ENCODE measurements at places on chromosomes 11 and 22. TPM values are rescaled to one million over a fixed set of nuclear protein-coding genes. Genes with fewer than 3 reads are reported as not detected.

GRCh38 chr11:1233351-1234053 is 10.6 kb downstream of the MUC5B start:
- peak; percentile 34 for DNase-seq

- DNase-seq, result no peak
Observed at GRCh38 chr11:78340530-78340929, 77.1 kb downstream of the GAB2 start.

DNA sequence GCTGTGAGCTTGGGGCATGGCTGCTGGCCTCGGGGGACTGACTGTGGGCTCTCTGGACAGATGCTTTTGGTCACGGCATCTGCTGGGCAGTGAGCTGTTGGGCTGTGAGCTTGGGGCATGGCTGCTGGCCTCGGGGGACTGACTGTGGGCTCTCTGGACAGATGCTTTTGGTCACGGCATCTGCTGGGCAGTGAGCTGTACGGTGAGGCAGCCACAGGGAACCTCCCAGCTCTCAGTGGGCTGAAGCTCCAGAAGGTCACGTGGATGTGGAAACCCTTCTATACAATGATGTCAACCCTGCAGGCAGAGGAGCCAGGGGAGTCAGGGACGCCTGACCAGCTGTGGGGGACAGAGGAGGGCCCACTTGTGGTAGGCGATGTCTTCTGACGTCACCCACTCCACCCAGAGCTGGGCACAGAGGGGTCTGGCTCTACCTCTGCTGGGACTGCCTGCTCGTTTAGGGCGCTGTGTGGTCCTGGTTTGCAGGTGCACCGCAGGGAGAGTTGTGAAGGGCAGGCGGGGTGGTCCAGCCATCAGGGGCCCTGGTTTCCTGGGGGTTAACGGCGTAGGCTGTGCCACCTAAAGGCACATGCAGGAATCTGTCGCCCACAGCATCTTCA is 1331.3 kb downstream of the BRD1 start:
- no peak for DNase-seq

GRCh38 chr11:11510939-11511338 is 110.9 kb downstream of the GALNT18 start:
- DNase-seq, result no peak

- DNase-seq, result peak; percentile 85
Observed at GRCh38 chr11:58301576-58301975, 33.5 kb upstream of the OR10W1 start.

- DNase-seq, result peak; percentile 14
Observed at GRCh38 chr22:43136255-43136654, 6.9 kb downstream of the MCAT start.

GRCh38 chr11:70661761-70662501 is 263.6 kb downstream of the CTTN start:
- DNase-seq, result no peak

DNA sequence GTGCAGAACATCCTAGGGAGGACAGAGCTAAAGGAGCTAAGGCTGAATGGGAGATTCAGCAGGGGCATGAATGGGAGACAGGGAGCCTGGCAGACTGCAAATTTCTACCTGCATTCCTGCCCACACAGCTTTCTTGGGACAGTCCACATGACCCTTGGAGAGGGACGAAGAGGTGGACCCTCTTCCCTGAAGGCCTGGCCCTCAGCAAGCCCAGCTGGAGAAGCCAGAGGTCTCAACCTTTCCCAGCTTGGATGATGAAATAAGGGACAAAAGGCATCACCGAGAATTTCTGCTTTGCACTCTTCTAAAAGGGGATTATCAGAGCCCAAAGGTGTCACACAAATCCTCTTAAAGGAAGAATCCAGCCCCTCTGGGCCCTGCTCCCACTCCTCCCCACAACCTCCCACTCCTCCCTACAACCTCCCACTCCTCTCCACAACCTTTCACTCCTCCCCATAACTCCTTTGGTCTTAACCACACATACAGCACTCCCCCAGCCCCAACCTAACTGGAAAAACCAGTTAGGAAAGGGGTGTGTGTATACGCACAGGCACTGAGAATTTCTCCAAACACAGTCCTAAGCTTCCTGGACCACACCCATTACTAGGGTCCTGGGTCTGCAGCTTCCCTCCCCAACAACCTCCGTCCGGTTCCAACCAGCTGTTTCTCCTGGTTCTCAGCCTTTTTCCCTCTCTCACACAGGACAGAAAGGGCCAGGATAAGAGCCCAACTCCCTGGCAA is 38.4 kb downstream of the RPL27A start:
- DNase-seq, result peak; percentile 92

- no peak for DNase-seq
Observed at GRCh38 chr11:36469063-36469462, 41.0 kb downstream of the TRAF6 start.

GRCh38 chr11:71450507-71450906 is 2.3 kb upstream of the DHCR7 start:
- no peak for DNase-seq

- DNase-seq, result no peak
Observed at GRCh38 chr11:63765688-63766241, 2.8 kb downstream of the ZFTA start.

DNA sequence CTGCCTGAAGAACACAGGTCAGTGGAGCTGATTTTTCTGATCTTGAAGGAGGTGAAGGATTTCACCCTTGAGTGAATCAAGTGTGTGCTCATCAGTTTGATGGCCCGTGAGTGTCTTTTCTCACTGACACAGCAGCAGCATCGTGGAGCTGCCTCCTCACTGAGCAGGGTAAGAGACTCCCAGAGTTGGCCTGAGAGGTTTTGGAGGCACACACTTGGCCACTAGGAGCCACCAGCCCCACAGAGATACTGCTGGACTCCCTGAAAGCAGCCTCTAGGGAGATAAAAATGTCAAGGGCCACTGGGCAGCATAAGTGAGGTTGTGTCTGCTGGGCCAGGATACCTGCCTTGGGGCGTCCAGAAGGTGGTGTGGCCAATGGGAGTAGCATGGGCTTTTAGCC is 245.4 kb downstream of the GRIK4 start:
- DNase-seq, result peak; percentile 16

DNA sequence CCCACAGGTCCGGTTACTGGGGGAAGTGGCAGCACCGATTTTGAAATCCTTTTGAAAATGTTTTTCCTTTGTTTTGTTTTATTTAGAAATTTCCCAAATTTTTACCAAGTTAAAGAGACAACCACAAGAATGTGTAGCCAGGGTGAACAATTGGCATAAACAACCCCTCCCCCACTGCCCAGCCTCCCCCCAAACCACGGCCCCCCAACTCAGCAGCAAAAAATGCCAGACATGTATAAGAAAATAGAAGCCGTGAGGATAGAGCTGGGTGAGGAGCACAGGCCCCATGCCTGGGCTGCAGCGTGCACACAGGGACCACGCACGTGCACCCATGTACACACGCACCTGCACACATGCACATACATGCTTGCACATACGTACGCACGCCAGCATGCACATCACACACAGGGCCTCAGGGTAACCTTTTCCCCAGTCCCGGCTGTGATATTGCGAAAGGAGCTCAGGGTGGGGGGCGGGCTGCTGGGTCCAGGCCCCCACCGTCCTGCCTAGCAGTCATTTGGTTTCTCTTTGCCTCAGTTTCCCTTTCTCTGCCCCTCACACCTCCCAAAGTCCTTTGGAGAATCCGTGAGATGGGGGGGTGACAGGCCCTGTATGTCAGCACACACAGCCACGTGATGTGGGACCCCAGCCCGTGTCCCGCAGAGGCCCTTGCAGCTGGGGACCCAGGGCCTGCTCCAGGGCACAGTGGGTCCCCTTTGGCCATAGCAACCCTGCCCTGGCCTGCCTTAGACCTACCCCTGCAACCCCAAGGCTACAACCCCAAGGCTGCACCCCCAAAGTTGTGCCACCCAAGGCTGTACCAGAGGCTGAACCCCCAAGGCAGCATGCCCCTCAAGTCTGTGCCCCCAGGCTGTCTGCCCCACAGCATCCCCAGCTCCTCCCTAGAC is 42.9 kb downstream of the IGF2 start:
- DNase-seq, result no peak

- DNase-seq, result no peak
Observed at GRCh38 chr11:133929401-133930052, 27.2 kb downstream of the IGSF9B start.

DNA sequence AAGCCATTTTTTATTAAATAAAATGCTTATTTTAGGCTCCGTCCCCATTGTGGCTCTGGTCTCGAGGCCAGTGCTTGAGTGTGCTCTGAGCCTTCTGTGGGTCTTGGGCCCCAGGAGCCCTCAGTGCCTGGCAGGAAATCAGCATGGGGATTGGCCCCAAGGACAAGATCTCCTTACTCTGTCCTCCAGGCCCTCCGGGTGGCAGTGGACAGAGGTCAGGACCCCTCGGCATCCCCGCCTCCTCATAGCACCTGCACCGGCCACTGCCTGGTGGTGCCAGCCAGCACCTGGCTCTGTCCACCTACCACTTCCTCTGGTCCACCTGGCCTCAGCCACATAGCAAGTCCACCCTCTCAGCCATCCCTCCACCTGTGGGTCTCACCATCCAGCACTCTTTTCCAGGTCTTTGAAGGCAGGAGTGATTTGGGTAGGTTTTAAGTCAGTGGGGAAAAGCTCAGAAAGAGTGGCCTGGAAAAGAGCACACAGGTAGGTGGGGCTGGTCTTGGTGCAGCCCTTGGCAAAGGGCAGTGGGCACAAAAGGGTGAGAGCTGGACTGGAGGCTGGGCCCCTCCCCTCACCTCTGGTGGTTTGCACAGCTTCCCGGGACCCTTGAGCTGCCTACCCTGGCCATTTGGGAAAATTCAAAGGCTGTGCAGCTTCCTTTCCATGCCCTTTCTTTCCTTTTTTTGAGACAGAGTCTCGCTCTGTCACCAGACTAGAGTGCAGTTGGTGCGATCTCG is 3.5 kb downstream of the CLDN5 start:
- no peak for DNase-seq

GRCh38 chr22:50443197-50443596 is 31.6 kb downstream of the SBF1 start:
- no peak for DNase-seq

NPAS4 gene
- total RNA-seq, result not detected

SMARCB1 gene
- total RNA-seq, result 96.8 TPM

CCDC81 gene
- not detected for total RNA-seq

SCN4B gene
- total RNA-seq, result not detected

GAL gene
- 32.2 TPM for total RNA-seq

CARD16 gene
- total RNA-seq, result not detected

APOL5 gene
- not detected for total RNA-seq
